Cardiac septum (tissue), 1 donor: ENCODE measurements at places on chromosomes 13 and 19. TPM values are rescaled to one million over a fixed set of nuclear protein-coding genes. Genes with fewer than 3 reads are reported as not detected.

Gene OR7A5
- not detected for total RNA-seq

Gene ZNF302
- 32.6 TPM for total RNA-seq

Gene F10
- total RNA-seq = 13.7 TPM

Gene IFNL1
- total RNA-seq = not detected

Gene ZNF569
- 5.9 TPM for total RNA-seq

Gene POSTN
- total RNA-seq = 109 TPM

Gene DAND5
- 11.4 TPM for total RNA-seq

Gene GPR4
- 6.9 TPM for total RNA-seq

Gene OR7D2
- total RNA-seq = not detected
